ENCODE measurements at places on chromosomes 2 and 18.

- peak; percentile 55 for DNase-seq
Observed at GRCh38 chr18:2964361-2965010, 48.5 kb downstream of the LPIN2 start.

- no peak for DNase-seq
Observed at GRCh38 chr18:59039449-59039848, 100.2 kb upstream of the SEC11C start.

GRCh38 chr2:16318051-16318450, 347.6 kb downstream of the CYRIA start:
- no peak for DNase-seq

- DNase-seq = no peak
Observed at GRCh38 chr2:64999754-65000153, 10.6 kb downstream of the SLC1A4 start.

DNA sequence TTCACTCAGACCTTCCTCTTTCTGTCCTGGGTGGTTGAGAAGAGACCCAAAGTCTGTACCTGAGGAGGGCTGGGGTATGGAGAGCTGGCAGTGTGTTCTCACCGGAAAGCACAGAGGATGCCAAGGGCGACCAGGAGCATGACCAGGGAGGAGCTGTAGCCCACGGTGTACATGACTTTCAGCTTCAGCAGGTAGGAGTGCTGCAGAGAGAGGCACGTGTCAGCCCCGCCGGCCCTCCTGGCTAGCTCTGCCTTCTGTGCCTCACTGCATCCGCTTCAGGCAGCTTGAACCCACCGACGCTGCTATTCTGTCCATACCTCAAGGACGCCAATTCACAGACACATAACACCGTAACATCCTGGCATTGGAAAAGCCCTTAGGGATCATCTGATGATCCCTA, 34.0 kb downstream of the TMEM37 start:
- no peak for DNase-seq

DNA sequence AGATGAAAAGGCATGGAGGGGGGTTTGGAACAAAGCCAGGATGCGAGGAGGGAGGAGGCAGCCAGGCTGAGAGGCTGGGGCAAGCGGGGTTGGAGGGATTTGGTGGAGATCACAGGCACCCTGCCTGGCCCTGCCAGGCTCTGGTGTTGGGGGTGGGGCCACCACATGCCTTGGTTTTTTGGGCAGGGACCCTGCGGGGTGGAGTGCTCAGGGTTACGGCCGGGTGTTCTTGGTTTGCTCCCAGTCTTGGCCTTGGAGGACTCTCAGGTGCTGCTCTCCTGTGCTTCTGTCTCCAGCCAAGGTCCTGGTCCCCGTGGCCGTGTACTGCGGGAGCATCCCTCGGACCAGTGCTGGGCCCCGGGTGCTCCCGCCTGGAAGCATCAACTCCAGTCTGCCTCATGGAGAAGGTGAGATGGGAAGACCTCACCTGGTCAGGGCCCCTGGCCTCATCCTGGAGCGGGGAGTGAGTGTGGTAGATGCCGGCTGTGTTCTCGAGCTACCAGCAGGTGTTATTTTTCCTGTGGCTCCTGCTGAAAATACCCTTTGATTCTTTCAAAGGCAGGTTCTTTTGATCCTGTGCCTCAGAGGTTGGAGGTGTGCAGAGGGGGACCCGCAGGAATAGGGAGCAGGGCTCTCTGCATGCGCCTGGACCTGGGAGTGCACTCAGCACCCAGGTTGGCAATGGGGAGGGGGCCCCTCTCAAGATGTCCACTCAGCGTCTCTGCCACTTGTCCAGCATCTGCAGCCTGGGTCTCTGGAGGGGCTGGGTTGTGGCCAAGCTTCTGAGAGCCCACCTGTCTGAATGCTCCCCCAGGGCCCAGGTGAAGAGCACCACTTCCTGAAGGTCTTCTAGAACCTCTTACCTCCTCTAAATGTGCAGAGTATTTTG, 17.0 kb downstream of the TOGARAM2 start:
- DNase-seq = no peak

DNA sequence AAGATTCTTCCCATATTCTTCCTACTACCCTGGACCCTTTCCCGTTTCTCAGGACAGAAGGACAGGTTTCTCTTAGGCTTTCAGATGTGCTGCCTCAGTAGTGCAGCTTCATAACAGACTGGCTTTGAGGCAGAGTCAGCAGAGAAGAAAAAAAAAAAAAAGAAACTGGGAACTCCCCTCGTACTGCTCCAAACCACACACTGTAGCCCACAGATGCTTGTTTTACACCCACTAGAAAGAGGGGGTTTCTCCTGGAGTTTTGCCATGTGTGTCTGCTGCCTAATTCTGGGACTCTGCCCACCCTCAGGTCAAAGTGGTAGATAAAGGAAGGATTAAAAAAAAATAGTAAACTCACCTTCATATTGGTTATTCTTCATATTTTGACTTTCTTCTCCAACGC, 95.9 kb downstream of the NCOA1 start:
- no peak for DNase-seq

GRCh38 chr2:33219114-33219513, 257.3 kb upstream of the RASGRP3 start:
- no peak for DNase-seq

DNA sequence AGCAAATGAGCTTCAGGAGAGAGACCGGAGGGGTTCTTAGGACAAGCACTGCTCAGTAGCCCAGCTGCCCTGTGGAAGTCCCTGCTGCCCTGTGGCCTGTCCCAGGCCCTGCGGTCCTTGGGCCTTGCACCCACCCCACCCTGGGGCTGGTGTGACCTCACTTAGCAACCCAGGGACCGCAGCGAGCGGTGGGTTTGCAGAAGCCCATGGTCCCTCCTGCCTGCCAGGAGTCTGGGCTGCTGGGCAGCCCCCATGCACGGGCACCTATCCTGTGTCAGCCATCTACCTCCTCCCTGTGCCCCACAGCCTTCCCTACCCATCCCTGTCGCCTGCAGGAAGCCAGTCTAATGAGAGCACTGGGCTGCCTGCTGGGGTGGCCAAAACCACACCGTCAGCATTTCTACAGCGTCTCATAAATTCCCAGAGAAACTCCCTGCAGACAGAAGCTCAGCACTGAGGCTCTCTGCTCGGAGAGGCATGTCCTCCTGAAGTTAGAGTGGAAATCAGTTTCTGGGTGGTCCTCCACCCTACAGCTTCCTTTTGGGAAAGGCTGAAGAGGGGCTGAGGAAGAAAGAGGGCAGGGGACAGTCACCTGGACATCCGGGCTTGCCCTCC, 231.1 kb upstream of the HS6ST1 start:
- DNase-seq = no peak

GRCh38 chr2:207165121-207166038, at the start of gene KLF7:
Gene KLF7, minus strand, starts transcription at chr2:207165948. Its CDS starts 380 bp downstream, at chr2:207165568.
- peak; percentile 57 for DNase-seq

GRCh38 chr2:60309941-60310660, 243.4 kb downstream of the BCL11A start:
- no peak for DNase-seq

GRCh38 chr18:53771664-53772063, 452.8 kb downstream of the MBD2 start:
- no peak for DNase-seq

DNA sequence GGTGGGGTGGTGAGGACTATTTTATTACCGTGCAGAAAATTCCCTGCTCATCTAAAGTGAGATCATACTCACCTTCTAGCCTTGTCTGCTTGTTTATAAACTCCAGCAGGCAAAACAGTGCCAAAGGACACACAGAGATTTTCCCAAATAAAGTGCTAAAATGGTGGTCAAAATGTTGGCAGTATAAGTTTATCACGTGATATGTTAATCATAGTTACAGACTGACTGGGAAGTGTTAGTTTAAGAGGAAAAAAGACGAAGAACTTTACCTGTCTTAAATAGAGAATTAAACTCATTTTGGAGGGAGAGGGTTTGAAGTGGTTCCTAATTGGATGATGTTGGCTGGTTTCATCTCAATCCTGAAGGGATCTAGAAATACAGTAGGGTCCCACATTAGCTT, 691.7 kb upstream of the FANCL start:
- no peak for DNase-seq

DNA sequence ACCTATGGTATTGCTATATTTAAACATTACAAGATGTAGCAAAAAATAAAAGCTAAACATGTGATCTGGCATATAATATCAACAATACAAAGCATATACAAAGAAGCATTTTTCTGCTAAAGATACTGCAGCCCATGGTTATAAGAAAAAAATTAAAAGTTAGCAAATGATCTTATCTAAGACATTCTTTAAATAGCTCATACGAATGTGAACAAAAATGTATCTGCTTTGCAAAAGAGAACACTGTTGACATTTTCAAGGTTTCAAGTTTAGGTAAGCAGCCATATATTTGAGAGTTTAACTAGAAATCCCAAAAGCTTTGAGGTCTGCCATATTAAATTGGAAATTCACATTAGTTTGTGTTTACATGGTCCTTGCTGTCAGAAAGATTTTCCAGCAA, 301.0 kb upstream of the SLC39A10 start:
- no peak for DNase-seq

DNA sequence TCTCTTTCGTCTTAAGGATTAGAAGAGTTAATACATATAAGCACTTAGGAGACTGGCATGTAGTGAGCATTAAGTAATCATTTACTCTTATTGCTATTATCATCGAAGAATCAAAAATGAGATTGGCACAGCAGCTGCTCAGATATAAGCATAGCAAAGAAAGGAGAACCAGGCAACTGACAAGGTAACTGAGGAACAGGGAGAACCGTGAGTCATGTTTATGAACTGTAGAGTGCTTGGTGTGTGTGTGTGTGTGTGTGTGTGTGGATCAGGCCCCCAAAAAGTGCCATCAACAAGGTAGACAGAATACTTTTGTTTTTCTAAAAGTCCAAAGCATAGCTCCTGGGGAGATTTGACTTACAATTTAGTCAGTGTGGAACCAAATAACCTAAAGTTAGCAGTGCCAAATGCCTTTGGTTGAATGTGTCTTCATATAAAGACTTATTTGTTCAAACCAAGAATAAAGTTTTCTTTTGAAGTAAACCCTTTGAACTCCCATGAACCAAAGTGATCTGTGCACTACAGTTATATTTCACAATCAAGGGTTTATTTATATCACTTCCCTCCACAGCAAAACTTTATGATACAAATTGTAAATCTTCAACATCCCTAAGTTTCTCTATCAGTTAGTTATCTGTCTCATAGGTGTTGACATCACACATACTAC, 660.6 kb downstream of the NYAP2 start:
- no peak for DNase-seq

DNA sequence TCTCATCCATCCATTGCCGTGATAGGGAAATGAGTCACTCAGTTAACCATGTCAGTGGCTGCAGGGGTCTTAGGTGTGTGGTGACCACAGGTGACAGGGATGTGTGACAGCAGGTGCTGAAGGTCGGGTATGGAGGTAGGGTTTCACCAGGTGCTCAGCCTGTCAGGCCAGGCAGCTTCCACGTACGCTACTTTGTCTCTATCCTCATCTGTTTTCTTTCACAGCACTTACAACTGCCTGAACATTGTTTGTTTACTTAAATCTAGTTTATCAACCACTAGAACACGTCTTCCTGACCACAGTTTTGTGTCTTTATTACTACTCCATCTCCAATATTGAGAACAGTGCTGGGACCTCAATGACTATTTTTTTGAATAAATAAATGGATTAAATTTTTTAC, 11.4 kb upstream of the UXS1 start:
- DNase-seq = no peak

DNA sequence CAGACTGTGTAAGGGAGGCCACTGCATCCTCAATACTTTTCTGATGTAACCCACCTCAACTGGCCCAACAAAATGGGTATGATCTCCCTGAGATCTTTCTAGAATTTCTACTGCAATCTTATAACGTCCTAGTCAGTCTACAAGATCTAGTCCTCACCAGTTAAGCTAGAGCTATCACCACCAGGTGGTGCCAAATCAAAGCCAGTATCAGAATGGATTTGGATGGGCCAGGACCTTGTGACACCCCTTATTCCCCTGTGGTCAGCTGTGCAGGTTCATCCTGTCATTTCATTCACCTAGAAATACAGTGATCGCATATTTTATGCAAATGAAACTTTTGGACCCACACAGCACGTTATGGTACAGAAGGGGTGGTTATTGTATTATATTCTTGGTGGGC, 90.3 kb downstream of the OLA1 start:
- DNase-seq = no peak

DNA sequence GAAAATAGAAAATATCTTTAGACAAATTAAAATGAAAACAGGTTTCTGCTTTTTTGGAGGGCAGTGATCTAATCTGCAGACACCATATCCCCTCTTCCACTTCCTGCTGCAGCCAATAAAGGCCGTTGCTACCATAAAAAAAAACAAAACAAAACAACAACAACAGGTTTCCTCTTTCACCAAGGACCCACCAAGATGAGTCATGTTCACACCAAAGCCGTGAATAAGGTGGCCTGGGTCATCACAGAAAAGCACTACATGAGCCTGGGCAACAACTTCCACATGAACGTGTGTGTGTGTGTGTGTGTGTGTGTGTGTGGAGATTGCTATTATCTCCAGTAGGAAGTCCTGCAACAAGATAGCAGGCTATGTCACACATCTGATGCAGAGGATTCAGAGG, 24.8 kb upstream of the TFCP2L1 start:
- DNase-seq = peak; percentile 65

GRCh38 chr2:59665021-59665420, 888.4 kb downstream of the BCL11A start:
- no peak for DNase-seq

GRCh38 chr2:61905372-61906185, at the start of gene COMMD1:
Gene COMMD1, plus strand, starts transcription at chr2:61905674. Its CDS starts 5 bp downstream, at chr2:61905679.
- DNase-seq = peak; percentile 82

DNA sequence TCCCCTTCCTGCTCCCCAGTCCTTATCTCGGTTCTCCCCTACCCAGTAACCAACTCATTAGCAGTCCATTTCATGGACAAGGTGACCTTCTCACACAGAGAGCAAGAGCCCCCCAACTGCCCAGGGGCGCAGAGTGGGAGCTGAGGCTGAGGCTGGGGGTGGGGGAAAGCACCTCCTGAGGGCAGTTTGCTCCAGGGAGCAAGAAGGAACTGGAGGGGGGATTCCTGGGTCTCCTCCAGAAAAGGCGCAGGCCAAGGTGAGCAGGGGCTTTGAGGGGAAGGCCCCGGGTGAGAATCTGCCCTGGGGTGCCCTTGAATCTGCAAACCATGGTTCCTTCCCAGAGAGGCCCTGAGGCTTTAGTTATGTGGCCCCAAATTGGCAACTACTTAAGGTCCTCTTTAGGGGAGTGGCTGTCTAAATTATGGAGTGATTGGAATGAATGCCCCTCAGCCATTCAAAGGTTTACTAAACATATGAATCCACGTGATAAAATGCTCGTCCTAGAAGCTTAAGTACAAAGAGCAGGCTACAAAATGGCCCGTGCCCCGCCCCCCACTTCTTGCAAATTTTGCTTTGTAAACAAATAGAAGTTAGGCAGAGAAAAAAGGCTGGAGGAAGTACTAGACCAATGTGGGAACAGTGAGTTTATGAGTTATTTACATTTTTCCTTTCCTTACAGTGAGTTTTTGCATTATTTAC, 123.5 kb upstream of the HS6ST1 start:
- DNase-seq = no peak

DNA sequence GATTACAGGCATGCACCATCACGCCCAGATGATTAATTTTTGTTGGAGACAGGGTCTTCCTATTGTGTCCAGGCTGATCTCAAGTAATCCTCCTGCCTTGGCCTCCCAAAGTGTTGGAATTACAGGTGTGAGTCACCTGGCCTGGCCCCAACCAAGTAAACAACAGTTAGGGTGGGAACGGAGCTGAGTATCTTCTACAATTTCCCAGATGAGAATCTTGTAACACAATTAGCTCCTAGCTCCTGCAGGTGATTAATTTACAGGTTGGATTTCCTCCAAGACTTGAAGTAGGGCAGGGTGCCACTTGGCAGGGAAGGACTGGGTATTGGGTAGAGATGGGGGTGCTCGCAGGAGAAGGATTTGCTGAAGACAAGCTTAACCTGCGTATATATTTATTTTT, 17.8 kb downstream of the NLRC4 start:
- DNase-seq = no peak

- DNase-seq = no peak
Observed at GRCh38 chr18:50558157-50558556, 1.7 kb upstream of the MAPK4 start.
